ENCODE measurements at places on chromosomes 1 and 21. TPM values are rescaled to one million over a fixed set of nuclear protein-coding genes. Genes with fewer than 3 reads are reported as not detected.

The S100A7A gene
- total RNA-seq = not detected

The SELP gene
- 1.8 TPM for total RNA-seq

The GPR52 gene
- total RNA-seq = 1.8 TPM

The COL8A2 gene
- total RNA-seq = 3.8 TPM

The CCDC30 gene
- total RNA-seq = 3.9 TPM

The LRRC38 gene
- total RNA-seq = not detected

The CFHR3 gene
- not detected for total RNA-seq

The ALG14 gene
- 0.55 TPM for total RNA-seq

The PROK1 gene
- not detected for total RNA-seq

DNA sequence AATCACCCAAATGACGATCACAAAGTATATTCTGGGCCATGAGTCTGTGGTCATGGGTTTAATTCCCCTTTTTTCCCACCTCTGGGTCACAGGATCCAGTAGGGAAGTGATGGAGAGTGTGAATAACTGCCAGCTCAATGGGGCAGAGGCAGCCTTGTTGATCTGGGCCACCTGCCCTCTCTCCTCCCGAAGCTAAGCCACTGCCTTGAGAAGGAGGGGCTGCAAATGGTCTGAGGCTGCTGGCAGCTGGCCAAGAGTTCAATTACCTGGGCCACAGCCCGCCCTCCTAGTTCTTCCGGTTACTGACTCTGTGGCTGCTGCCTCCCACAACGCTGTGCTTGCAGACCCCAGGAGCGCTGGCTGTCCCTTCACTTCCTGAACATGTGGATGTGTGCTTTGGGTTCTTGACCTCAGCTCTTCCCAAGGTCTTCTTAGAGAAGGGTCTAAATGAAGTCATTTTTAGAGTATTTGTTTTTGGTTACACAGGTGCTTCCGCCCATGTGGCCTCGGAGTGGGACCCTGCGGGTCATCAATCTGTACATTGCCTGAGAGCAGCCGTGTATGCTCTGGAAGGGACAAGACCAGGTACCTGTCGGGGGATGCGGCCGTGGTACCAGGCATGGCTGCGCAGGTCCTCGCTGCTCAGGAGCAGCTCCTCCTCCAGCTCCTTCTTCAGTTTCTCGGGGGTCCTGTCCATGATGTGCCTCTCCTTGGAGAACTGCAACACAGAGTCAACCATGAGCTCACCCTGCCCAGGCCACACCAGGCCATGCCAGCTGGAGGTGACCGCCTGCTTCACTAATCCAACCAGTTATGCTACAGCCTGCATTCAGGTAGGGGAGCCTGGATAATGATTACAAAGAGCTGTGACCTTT lies 89.7 kb downstream of the BCAR3 start:
- H3K4me3 ChIP-seq = no peak overlapping the region
- peak overlapping the region; percentile 51 for H3K27ac ChIP-seq
- no peaks in the 10 kb centered on the region for H3K27me3 ChIP-seq
- peaks cover 15% of the 10 kb centered on the region for H3K36me3 ChIP-seq
- H3K4me1 ChIP-seq = peaks cover 45% of the 10 kb centered on the region
- DNase-seq = peak; percentile 65

- H3K36me3 ChIP-seq = no peaks in the 10 kb centered on the region
- no peaks in the 10 kb centered on the region for H3K27me3 ChIP-seq
- no peaks in the 10 kb centered on the region for H3K4me1 ChIP-seq
- no peak overlapping the region for H3K4me3 ChIP-seq
- no peak for DNase-seq
Observed at GRCh38 chr1:110749960-110750359, 75.2 kb upstream of the KCNA3 start.

DNA sequence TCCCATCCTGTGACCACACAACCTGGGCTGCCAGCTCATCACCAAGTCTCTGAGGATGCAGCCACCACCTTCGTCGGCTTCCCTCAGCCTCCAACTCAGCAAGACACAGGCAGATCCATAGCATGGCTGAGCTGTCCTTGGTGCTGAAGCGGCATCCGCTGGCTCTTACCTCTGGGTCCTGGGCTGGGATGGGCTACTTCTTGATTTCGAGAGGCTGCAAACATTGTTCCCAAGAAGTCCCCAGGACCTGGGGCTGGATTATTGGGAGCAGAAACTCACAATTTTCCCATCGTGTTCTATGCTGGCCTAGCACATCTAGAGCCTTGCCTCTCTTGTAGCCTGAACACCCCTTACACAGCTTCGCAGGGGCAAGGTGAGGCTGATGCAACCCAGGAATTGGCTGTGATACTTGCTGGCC lies 24.9 kb upstream of the C1QA start:
- no peak overlapping the region for H3K4me3 ChIP-seq
- H3K27ac ChIP-seq = no peak overlapping the region
- peaks cover 92% of the 10 kb centered on the region for H3K27me3 ChIP-seq
- H3K4me1 ChIP-seq = no peaks in the 10 kb centered on the region
- no peak for DNase-seq

DNA sequence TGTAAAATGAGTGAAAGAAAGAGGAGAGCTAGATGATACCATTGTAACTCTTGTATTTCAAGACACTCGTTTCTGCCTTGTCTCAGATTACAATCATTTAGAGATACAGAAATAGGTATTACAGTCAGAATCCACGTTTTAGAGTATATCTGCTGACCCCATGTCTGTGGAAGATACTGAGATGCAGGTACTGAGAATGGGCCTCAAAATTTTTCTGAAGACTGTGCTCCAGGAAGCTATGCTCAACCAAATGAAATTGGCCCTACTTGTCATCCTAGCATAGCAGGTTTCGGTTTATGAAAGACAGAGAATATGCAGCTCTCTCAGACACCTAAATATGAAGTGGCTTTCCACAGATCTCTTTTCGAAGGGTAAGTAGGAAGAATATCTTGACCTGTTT lies 6.0 kb upstream of the WARS2 start:
- H3K36me3 ChIP-seq = no peaks in the 10 kb centered on the region
- H3K27ac ChIP-seq = no peak overlapping the region
- no peaks in the 10 kb centered on the region for H3K27me3 ChIP-seq

GRCh38 chr1:114116086-114116485 lies 37.6 kb downstream of the SYT6 start:
- no peaks in the 10 kb centered on the region for H3K4me1 ChIP-seq
- H3K27ac ChIP-seq = no peak overlapping the region
- H3K36me3 ChIP-seq = no peaks in the 10 kb centered on the region
- H3K4me3 ChIP-seq = no peak overlapping the region
- no peaks in the 10 kb centered on the region for H3K27me3 ChIP-seq

DNA sequence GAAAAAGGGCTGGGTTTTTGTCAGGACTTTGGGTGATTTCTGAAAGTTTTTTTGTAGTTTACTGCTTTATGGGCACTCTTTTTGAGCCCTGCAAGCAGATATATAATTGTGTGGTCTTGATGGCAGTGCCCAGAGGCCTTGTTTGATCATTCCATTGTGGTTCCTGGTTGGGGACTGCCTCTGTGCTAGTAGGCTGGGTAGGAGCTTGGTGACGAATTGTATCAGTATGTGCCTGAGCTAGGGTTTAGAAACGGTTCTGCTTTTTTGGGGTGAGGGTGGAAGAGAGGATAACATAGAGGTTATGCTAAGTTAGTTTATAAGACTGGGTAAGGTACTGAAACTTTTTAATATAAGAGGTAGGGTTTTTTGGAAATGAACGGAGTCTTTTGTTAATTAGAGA lies 139.7 kb upstream of the ETV3 start:
- DNase-seq = no peak
- H3K4me1 ChIP-seq = no peaks in the 10 kb centered on the region
- no peaks in the 10 kb centered on the region for H3K27me3 ChIP-seq
- H3K4me3 ChIP-seq = no peak overlapping the region
- no peaks in the 10 kb centered on the region for H3K36me3 ChIP-seq

DNA sequence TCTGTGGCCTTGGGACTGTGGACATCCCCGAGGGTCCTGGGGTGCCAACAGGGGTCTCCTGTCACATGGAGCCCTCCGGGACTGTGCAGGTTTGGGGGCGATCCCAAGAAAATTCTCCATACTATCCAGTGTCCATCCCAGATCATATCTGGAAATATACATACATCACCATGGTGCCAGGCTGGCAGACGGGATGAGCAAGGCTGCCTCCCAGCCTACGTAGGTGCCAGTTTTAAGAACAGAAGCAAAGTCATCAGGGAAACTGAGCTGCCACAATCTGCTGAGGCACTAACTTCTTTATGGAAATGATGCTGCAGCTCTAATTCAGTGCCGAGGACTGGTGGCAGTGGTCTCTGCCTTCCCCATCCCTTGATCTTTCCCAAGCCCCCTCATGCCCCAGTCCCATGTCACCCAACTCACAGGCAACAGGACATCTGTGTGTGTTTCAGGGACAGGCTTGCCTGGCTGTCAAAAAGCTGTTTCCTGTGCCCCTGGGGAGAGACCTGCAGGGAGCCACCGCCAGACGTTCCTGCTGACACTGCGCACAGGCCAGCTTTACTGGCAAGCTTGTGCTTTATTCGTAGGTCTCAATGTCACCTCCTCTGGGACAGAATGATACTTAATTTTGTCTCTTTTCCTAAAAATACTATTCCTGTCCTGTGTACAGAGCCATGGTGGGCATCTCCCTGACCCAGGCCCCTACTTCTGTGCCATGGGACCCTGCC lies 15.5 kb downstream of the TEX35 start:
- no peaks in the 10 kb centered on the region for H3K4me1 ChIP-seq
- no peak overlapping the region for H3K27ac ChIP-seq
- no peak overlapping the region for H3K4me3 ChIP-seq
- no peaks in the 10 kb centered on the region for H3K36me3 ChIP-seq
- H3K27me3 ChIP-seq = no peaks in the 10 kb centered on the region

- peak; percentile 68 for DNase-seq
- H3K36me3 ChIP-seq = no peaks in the 10 kb centered on the region
- H3K27me3 ChIP-seq = no peaks in the 10 kb centered on the region
- no peak overlapping the region for H3K4me3 ChIP-seq
Observed at GRCh38 chr1:116878804-116879477, 30.8 kb upstream of the PTGFRN start.

DNA sequence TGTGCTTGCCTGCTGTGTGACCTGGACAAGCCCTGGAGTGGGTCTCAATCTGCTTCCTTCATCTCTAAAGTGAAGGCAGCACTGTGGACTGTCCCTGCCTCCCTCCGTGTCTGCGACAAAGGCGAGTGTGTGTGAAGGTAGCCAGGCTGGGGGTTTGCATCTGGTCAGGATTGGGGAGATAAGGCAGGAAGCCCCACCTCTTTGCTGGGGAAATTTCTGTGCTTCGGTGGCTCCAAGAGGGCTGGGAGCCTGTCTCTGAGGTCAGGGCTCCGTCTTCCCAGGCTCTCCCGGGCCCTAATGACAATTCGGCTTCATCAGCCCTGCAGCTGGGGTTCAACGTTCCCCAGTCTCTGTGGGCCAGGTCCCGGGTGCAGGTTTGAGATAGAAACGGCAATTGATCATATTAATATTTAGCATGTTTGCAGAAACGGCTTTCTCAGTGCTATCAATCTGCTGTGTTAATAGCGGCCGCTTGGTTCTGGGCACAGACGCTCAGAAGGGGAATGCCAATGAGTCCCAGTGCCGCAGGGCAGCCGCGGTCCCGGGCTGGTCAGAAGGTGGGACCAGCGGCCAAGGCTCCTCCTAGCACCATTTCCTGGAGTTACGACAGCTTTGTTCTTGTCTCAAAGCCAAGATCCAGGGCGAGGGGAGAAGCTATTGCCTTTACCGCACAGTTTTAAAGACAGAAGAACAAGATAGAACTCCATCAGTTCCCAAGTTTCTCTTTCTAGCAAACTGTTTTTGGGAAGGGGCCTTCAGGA lies 105.7 kb downstream of the PRDM16 start:
- H3K36me3 ChIP-seq = no peaks in the 10 kb centered on the region
- H3K4me1 ChIP-seq = peaks cover 44% of the 10 kb centered on the region
- no peaks in the 10 kb centered on the region for H3K27me3 ChIP-seq
- peak overlapping the region; percentile 14 for H3K27ac ChIP-seq

GRCh38 chr1:219041141-219041540 lies 132.5 kb upstream of the LYPLAL1 start:
- H3K4me1 ChIP-seq = peaks cover 5% of the 10 kb centered on the region
- H3K27me3 ChIP-seq = no peaks in the 10 kb centered on the region
- DNase-seq = no peak

DNA sequence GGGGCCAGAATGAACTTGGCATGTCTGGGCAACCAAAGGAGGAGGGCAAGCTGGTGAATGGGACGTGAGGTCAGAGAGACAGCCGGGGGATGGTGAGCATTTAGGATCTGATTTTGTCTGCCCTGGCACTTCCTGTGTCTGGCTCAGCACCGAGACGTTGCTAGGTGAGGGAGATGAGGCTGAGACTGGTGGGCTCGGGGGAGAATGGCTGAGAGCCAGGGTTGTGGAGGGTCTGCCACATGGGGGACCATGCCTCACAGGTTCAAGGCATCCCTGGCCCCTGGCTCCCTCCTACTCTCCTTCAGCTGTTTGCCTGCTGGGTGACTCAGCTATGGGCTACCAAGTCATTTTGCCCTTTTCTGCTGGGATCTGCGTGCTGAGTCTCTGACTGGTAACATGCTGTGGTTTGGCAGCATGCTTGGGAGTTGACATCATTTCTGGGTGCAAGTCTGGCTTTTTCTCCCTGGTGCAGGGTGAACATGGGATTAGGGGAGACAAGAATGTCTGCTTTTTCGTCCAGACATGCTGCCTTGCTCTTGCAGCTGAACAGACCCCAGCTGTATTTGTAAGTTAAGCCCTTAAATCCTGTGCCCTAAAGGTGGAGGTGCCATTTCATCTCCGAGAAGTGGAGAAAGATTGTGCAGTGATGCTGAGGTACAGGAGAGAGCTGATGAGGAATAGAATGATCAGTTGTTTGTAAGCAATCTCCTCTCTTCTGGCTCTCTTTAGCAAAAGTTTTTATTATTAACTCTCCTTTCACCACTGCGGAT lies 17.6 kb downstream of the GALNT2 start:
- peaks cover 66% of the 10 kb centered on the region for H3K4me1 ChIP-seq
- no peaks in the 10 kb centered on the region for H3K36me3 ChIP-seq
- H3K4me3 ChIP-seq = no peak overlapping the region
- H3K27ac ChIP-seq = peak overlapping the region; percentile 66

- no peaks in the 10 kb centered on the region for H3K27me3 ChIP-seq
- peaks cover 31% of the 10 kb centered on the region for H3K4me1 ChIP-seq
- no peak overlapping the region for H3K4me3 ChIP-seq
- no peak for DNase-seq
Observed at GRCh38 chr1:226649780-226650179, 89.3 kb downstream of the ITPKB start.

- no peaks in the 10 kb centered on the region for H3K4me1 ChIP-seq
- H3K27ac ChIP-seq = no peak overlapping the region
- no peaks in the 10 kb centered on the region for H3K27me3 ChIP-seq
- DNase-seq = no peak
Observed at GRCh38 chr1:93238425-93238824, 57.9 kb downstream of the CCDC18 start.

DNA sequence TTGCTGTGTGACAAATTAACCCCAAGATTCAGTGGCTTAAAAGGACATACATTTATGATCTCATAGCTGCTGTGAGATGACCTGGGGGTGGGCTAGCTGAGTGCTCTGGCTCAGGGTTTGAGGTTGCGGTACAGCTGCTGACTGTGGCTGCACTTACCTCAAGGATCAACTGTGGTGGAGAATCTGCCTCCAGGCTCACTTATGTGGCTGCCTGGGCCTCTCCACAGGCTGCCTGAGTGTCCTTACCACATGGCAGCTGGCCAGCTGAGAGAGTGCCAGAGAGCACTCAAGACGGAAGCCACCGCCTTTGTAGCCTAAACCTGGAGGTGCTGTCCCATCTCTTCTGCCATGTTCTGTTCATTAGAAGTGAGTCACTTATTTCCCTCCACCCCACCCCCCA lies 5.7 kb downstream of the LRRC71 start:
- no peak for DNase-seq
- H3K27me3 ChIP-seq = peaks cover 37% of the 10 kb centered on the region
- H3K4me3 ChIP-seq = no peak overlapping the region
- no peak overlapping the region for H3K27ac ChIP-seq
- no peaks in the 10 kb centered on the region for H3K4me1 ChIP-seq
- no peaks in the 10 kb centered on the region for H3K36me3 ChIP-seq

GRCh38 chr1:208110296-208110695 lies 133.9 kb downstream of the PLXNA2 start:
- no peak overlapping the region for H3K27ac ChIP-seq
- no peaks in the 10 kb centered on the region for H3K36me3 ChIP-seq
- no peak for DNase-seq
